Gastrocnemius medialis (tissue), 4 donors: ENCODE measurements at places on chromosomes 6 and 20.

- H3K36me3 ChIP-seq = no peaks in the 10 kb centered on the region
- no peaks in the 10 kb centered on the region for H3K27me3 ChIP-seq
- no peak overlapping the region for H3K27ac ChIP-seq
- H3K4me3 ChIP-seq = no peak overlapping the region
These were observed 1421.7 kb downstream of the GRIK2 start for GRCh38 chr6:102815207-102815606.

DNA sequence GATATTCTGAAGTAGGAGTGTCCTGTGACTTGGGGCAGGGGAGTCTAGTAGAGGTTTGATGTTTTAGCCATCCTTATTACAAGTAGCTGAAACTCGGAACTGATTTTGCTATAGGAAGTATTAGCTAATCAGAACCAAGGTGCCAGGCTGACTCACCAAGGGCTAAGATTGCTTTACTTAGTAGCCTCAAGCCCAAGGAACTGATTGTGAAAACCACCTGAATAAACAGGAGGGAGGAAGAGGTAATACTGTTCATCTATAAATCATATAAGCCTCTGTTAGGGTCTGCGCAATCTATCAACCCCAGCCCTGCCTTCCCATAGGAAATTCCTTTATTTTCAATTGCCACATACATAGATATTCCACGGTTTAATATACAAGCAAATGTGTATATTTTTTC lies 54.4 kb downstream of the GNAS start:
- H3K4me1 ChIP-seq = peaks cover 59% of the 10 kb centered on the region
- peak overlapping the region; percentile 97 for H3K27ac ChIP-seq
- no peaks in the 10 kb centered on the region for H3K27me3 ChIP-seq
- peaks cover 70% of the 10 kb centered on the region for H3K36me3 ChIP-seq
- peak overlapping the region; percentile 34 for H3K4me3 ChIP-seq
- peak; percentile 76 for DNase-seq

GRCh38 chr6:40714143-40714542 lies 127.0 kb upstream of the LRFN2 start:
- DNase-seq = no peak
- no peak overlapping the region for H3K27ac ChIP-seq
- H3K36me3 ChIP-seq = no peaks in the 10 kb centered on the region
- H3K4me3 ChIP-seq = no peak overlapping the region
- H3K4me1 ChIP-seq = no peaks in the 10 kb centered on the region

DNA sequence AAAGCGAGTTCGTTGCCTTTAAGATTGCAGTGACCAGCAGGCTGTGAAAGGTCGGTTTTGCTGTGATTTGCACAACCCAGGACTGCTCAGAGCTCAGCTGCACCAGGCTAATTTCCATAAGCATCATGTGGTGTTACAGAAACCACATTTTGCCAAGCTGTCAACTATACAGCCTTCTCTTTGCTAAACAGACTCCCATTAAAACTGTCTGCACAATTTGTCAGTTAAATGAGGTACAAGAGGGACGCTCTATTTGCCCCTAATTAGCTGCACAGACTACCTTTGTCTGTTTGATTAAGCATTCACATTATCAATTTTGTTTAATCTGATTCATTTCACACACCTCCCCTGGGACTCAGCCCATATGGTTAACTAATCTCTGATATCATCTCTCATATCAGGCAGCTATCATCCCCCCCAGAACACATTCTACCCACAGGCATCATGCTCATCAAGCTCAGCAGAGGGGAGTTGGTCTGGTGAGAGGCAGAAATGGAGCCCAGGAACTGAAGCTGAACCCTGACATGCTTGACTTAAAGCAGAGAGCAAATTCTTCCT lies 62.1 kb downstream of the OLIG3 start:
- H3K4me1 ChIP-seq = no peaks in the 10 kb centered on the region
- no peak overlapping the region for H3K4me3 ChIP-seq
- no peaks in the 10 kb centered on the region for H3K36me3 ChIP-seq
- no peaks in the 10 kb centered on the region for H3K27me3 ChIP-seq
- no peak for DNase-seq

DNA sequence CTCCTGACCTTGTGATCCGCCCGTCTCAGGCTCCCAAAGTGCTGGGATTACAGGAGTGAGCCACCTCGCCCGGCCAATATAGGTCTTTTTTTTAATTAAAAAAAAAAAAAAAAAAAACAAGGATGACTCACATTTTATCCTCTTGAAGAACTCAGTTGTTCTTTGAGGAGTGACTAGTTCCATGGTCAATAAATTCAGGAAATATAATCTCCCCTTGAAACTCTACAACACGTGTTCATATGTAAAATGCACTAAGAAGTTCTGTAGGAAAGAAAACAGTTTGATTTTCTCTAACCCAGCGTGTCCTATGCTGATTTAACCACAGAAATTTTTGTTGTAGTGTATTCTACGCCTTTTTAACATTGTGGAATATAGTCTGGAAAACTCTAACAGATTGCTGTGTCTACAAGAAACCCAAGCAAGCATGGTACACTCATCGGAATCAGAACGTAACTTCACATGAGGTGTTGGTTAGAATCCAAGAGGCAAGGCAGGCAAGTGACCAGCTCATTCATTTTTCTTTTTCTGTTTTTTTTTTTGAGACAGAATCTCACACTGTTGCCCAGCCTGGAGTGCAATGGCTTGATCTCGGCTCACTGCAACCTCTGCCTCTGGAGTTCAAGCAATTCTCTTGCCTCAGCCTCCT lies 79.0 kb upstream of the ZNF217 start:
- H3K4me1 ChIP-seq = no peaks in the 10 kb centered on the region
- H3K27me3 ChIP-seq = no peaks in the 10 kb centered on the region
- H3K4me3 ChIP-seq = no peak overlapping the region
